CD8-positive, alpha-beta memory T cell (primary cell): ENCODE measurements at places on chromosomes 2 and 18. TPM values are rescaled to one million over a fixed set of nuclear protein-coding genes. Genes with fewer than 3 reads are reported as not detected.

The STPG4 gene
- total RNA-seq, result not detected

The RAB6C gene
- total RNA-seq, result 0.09 TPM

The CFC1 gene
- total RNA-seq, result not detected

The WDFY1 gene
- total RNA-seq, result 18.1 TPM

The RGPD3 gene
- 0.04 TPM for total RNA-seq

The MC5R gene
- total RNA-seq, result not detected

The BOK gene
- total RNA-seq, result not detected

The COPS9 gene
- total RNA-seq, result 186 TPM

The CLEC4F gene
- total RNA-seq, result not detected

The NCOA1 gene
- 35.7 TPM for total RNA-seq

The SATB2 gene
- 0.09 TPM for total RNA-seq

The INPP4A gene
- total RNA-seq, result 41.0 TPM

The DPP4 gene
- total RNA-seq, result 14.6 TPM

The ACVR1 gene
- 18.3 TPM for total RNA-seq

The FEZ2 gene
- 8.1 TPM for total RNA-seq

The EVA1A gene
- not detected for total RNA-seq

The FAM124B gene
- not detected for total RNA-seq

The ASB18 gene
- not detected for total RNA-seq

The SPATA3 gene
- total RNA-seq, result not detected

The LYG1 gene
- 1.0 TPM for total RNA-seq

The SERPINB2 gene
- total RNA-seq, result 1.2 TPM

The DAPL1 gene
- not detected for total RNA-seq

The LRP2 gene
- 0.07 TPM for total RNA-seq

The EFR3B gene
- 0.27 TPM for total RNA-seq

The EGR4 gene
- 0.55 TPM for total RNA-seq

The SULT1C2 gene
- not detected for total RNA-seq

The MTCL1 gene
- 1.1 TPM for total RNA-seq

The MROH2A gene
- not detected for total RNA-seq

The FIGN gene
- not detected for total RNA-seq

The ATOH8 gene
- not detected for total RNA-seq

The LRRTM4 gene
- not detected for total RNA-seq

The KCNK3 gene
- not detected for total RNA-seq

The CEBPZOS gene
- total RNA-seq, result 33.7 TPM

The ALMS1 gene
- total RNA-seq, result 20.1 TPM

The LYPD6B gene
- total RNA-seq, result not detected

The ADGRF3 gene
- 2.6 TPM for total RNA-seq

The SUMO1 gene
- total RNA-seq, result 118 TPM

The CAPN14 gene
- total RNA-seq, result 0.31 TPM

The TCF23 gene
- total RNA-seq, result not detected

The KCMF1 gene
- total RNA-seq, result 105 TPM

The AGXT gene
- not detected for total RNA-seq

The C2orf78 gene
- total RNA-seq, result not detected

The LOXHD1 gene
- total RNA-seq, result not detected
